Common myeloid progenitor, CD34-positive (primary cell): ENCODE measurements at places on chromosomes 5 and 9.

DNA sequence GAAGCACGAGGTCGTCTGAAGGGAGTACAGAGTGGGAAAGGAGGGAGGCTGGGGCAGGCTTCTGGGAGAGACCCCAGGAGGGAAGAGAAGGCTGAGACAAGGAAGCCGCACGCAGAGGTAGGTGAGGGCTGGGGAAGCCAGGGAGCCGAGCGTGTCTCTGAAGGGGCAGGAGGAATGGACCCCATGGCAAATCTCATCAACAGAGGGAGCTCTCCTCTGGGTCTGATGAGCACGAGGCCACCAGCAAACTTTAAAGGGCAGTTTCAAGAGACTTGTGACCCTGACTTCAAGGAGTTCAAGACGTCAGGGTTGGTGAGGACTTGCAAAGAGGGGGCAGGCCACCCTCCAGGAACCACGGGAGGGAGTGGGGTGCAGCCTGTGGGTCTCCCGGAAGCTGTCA lies 326.2 kb upstream of the IRX2 start:
- DNase-seq, result no peak

DNA sequence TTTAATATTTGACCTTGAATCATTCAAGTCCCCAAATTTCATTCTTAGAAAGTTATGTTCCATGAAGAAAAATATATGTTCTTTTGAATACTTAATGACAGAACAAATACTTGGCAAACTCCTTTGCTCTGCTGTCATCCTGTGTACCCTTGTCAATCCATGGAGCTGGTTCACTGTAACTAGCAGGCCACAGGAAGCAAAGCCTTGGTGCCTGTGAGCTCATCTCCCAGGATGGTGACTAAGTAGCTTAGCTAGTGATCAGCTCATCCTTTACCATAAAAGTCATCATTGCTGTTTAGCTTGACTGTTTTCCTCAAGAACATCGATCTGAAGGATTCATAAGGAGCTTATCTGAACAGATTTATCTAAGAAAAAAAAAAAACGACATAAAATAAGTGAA lies 65.4 kb downstream of the WDR41 start:
- no peak for DNase-seq

GRCh38 chr5:56607551-56607950 lies 207.8 kb upstream of the MAP3K1 start:
- no peak for DNase-seq

DNA sequence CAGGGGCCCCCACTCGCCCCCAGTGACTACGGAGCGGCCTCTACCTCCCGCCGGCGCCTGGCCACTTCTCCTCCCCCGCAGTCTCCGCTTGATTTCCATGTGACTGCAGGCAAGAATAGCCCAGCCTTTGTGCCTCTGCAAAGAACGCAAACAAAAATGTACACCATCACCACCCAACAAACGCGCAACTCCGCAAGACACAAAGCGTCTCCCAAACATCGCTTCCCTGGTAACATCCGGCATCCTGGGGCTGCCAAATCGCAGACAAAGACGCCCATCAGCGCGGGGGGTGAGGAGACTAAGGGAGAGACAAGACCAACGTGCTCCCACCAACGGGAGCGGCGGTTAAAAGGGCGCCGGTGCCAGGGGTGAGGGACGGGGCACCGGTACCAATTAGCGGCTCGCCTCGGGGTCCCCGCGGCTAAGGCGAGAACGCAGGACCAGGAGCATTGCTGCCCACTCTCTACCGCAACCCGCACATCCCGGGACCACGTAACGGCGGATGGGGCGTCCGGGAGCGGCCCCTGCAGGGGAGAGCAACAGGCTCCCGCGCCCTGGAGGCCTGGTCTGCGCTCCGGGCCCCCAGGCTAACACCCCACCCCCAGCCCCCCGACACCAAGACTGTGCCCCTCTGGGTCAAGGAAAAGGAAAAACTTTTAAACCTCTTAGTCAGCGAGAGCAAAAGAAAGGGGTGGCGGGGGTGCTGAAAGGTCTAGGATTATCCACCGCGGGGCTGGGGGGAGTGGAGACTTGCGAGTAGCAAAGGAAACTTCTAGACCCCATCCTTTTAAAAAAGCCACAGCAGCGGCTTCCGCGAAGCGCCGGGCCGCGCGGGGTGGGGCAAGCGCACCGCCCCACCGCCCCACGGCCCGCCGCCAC lies 885 bp downstream of the MPDZ start:
- peak; percentile 77 for DNase-seq

- no peak for DNase-seq
Measured at GRCh38 chr9:132147331-132147730, 14.5 kb upstream of the NTNG2 start.

GRCh38 chr5:155895484-155895883 lies 431.5 kb upstream of the SGCD start:
- DNase-seq, result no peak

- no peak for DNase-seq
Measured at GRCh38 chr5:52481201-52481600, 306.5 kb upstream of the ITGA1 start.

DNA sequence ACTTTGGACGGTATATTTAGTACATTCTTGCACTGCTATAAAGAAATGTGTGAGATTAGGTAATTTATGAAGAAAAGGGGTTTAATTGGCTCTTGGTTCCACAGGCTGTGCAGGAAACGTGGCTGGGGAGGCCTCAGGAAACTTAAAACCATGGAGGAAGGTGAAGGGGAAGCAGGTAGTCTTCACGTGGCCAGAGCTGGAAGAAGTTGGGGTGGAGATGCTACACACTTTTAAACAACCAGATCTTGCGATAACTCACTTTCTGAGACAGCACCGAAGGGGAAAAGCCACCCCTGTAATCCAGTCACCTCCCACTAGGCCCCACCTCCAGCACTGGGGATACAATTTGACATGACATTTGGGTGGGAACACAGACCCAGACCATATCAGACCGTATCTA lies 13.5 kb downstream of the CNOT6 start:
- peak; percentile 73 for DNase-seq

- peak; percentile 51 for DNase-seq
Measured at GRCh38 chr5:74196233-74196632, 444.3 kb downstream of the ENC1 start.

DNA sequence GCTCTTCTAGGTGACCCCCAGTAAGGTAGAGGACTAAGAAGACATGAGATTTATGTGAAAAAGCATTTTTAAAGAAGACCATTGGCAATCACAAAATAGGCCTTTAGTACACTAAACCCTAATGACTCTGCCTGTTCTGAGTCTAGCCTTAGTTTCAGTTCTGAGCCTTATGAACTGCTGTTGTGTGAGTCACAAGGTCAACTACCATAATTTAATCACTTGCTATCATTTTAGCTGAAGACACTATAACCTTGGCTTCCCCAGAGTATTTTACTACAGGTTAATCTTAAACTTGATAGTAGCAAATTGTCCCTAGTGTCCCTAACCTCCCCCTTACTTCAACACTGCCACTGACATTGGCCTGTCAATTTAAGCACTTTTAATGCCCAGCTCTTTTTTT lies 34.4 kb downstream of the APC start:
- DNase-seq, result no peak

- no peak for DNase-seq
Measured at GRCh38 chr5:165310031-165310430, 1804.6 kb downstream of the MAT2B start.

DNA sequence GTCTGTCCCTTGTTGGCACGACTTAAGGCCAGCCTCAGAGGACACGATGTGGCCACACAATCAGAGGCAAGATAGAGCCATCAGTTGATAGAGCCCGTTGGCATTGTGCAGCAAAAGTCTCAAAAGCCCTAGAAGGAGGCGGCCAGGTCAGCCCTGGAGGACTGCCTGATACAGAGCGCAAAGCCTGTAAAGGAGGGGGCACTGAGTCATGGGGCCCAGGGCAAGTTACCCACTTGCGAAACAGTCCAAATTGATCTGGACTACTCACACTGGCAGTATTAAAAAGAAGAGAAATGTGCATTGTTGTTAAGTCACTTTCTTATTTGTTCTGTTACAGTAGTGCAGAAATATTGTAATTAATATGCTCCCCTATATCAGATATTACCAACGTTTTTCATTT lies 51.5 kb downstream of the KLF9 start:
- DNase-seq, result no peak

DNA sequence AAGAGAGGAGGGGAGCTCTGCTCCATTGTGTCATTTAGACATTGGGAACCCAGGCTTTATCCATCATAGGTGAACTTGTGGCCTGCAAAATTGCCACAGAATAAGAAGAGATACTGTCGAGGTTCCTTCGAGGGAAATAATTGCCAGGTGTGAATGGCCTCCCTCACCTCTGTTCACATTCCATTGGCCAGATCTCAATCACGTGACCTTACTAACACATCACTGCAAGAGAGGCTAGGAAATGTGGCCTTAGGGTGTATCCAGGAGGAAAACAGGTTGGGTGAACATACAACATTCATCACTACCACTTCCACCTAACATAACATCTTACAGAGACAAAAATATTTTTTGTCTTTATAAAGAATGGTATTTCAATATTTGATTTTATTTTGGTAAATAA lies 182.1 kb downstream of the FBXL7 start:
- DNase-seq, result no peak

DNA sequence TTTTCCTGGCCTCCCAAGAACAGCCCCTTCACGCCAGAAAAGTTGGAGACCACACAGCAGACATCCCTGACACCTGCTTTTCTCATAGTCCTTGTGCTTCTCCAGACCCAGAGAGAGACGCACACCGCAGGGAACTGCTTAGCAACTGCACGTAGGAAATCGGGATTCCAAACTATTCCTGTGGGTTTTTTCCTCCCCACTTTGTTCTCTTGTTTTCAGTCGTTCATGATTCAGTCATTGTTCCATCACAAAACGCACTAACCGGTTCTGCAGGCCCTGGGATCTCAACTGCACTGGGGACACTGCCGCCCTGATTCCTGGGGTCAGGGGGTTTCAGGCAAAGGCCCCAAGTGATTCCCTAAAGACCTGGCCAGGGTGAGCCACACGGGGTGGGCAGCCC lies 588.0 kb upstream of the KLF4 start:
- DNase-seq, result no peak

DNA sequence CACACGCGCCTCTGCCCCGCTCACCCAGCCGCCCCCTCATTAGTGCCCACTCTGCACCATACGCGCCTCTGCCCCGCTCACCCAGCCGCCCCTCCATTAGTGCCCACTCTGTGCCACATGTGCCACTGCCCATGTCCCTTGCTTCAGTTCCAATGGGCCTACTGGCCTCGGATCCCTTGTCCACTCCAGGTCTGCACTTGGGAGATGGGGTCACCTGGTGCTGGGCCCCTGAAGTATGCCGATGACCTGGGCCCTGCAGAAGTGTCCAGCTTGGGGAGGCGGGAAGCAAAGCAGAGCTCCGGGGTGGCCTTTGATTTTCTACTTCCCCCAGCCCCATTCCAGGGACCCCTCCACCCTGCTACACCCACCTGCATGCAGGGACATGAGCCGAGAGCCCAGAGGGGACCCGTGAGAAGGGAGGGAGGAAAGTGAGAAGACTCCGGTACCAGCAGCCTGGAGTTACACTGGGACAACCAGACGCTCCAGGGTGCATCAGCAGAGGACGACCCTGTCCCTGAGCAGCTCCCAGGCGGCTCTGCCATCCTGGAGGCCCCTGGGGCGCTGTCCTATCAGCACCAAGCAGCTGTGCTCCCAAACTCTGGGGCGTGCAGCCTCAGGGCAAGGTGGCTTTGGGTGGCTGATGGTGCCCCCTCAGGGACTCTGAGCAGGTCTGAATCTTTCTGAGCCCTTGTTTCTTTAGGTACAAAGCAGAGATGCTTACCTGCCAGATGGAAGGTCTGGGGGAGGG lies 140.8 kb downstream of the RXRA start:
- no peak for DNase-seq

DNA sequence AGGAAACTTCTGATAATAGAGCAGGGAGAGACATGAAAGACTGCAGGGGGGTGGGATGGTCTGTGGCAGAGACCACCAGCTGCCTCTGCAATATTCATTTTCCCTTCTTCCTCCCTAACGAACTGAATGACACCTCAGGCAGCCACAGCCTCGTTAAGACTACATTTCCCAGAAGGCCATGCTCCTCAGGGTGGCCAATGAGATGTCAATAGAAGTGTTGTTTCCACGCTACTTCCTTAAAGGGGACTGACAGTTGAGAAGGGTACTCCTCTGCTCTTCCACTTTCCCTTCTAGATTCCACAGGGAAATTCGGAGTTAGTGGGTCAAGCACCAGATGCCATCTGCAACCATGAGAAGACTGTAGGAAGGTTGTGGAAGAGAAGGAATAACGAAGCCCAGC lies 52.0 kb upstream of the DAPK1 start:
- DNase-seq, result peak; percentile 50

DNA sequence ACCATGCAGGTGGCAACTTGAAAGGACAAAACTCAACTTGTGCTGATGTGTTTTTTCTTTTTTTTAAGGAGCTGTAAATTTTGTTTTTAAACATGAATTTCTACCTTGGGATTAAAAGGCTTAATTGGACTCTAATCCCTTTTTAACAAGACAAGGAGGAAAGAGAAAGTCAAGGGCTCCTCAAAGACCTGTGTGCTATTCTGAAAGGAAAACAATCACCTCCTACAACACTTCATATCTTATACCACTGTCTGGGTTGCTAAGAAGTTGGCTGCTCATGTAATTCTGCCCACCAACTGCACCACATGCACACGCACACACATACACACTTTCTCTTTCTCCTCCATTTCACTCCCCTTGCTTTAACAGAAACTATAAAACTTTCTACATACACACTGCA lies 78.6 kb downstream of the SH3RF2 start:
- no peak for DNase-seq

DNA sequence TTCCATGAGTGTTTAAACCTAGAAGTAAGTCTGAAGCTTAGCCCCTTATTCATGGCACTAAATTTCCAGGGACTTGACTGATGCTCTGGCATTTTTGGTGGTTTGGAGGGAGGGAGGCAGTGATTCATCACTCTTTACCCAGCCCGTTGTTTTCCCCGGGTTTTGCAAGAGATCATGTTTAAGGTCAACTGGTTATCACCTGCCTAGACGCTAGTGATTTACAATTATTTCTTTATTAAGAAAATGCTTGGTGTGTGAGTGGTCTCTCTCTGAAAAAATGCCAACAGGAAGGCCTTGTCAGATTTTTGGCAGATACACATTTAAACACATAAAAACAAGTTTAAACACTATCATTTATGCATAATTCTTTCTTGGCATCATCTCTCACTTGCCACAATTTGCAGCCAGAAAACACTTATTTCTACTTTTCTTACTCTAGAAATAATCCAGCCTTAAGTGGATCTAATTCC lies 737.9 kb upstream of the ZNF608 start:
- DNase-seq, result peak; percentile 71

DNA sequence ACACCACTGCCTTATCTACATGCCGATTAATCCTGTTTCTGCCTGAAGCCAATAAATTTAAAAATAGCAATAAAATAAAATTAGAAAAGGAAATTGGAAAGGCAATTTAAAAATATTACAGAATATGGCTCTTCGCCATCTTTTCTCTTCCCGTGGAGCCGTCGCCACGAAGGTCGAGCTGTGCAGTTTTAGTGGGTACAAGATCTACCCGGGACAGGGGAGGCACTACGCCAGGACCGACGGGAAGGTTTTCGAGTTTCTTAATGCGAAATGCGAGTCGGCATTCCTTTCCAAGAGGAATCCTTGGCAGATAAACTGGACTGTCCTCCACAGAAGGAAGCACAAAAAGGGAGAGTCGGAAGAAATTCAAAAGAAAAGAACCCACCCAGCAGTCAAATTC lies 41.7 kb upstream of the SMC5 start:
- DNase-seq, result no peak

GRCh38 chr9:126125577-126125976 lies 201.1 kb upstream of the MVB12B start:
- no peak for DNase-seq

GRCh38 chr5:27010646-27011045 lies 27.7 kb downstream of the CDH9 start:
- DNase-seq, result no peak
